ENCODE measurements at places on chromosomes 12 and 14. TPM values are rescaled to one million over a fixed set of nuclear protein-coding genes. Genes with fewer than 3 reads are reported as not detected.

GRCh38 chr14:51610771-51611170 is 40.9 kb upstream of the FRMD6 start:
- H3K36me3 ChIP-seq = no peaks in the 10 kb centered on the region
- no peak overlapping the region for H3K27ac ChIP-seq
- no peak for DNase-seq
- H3K4me1 ChIP-seq = no peaks in the 10 kb centered on the region

DNA sequence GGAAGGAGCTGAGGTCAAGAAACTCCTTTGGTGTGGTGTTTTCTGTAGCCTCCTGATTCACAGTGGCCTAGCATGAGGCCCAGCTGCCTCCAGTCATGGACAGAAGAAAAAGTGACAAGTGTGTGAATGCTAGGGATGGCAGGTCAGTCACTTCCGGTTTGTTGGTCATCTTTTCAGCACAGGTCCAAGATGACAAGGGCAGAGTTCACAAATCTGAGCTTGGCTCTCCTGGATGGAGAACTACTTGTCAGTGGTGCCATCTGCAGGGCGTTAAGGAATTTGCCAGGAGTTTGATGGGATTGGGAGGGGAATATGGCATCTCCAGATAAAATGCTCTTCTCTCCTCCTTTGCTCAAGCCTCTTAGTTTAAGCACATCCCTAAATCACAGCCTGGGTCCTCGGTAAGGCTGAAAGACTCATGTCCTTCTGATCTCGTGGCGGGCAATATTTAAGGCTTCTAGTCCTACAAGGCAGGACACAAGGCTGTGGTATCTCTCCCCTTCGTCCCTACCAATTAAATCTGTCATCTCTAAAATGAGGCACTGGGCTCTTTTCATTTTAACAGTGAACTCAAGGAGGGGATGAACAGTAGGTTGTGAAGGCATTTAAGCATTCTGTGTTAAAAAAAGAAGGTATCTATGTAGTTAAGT is 10.0 kb downstream of the TUBA1B start:
- H3K4me3 ChIP-seq = no peak overlapping the region
- H3K4me1 ChIP-seq = no peaks in the 10 kb centered on the region
- DNase-seq = peak; percentile 49
- H3K27ac ChIP-seq = no peak overlapping the region
- H3K27me3 ChIP-seq = no peaks in the 10 kb centered on the region

DNA sequence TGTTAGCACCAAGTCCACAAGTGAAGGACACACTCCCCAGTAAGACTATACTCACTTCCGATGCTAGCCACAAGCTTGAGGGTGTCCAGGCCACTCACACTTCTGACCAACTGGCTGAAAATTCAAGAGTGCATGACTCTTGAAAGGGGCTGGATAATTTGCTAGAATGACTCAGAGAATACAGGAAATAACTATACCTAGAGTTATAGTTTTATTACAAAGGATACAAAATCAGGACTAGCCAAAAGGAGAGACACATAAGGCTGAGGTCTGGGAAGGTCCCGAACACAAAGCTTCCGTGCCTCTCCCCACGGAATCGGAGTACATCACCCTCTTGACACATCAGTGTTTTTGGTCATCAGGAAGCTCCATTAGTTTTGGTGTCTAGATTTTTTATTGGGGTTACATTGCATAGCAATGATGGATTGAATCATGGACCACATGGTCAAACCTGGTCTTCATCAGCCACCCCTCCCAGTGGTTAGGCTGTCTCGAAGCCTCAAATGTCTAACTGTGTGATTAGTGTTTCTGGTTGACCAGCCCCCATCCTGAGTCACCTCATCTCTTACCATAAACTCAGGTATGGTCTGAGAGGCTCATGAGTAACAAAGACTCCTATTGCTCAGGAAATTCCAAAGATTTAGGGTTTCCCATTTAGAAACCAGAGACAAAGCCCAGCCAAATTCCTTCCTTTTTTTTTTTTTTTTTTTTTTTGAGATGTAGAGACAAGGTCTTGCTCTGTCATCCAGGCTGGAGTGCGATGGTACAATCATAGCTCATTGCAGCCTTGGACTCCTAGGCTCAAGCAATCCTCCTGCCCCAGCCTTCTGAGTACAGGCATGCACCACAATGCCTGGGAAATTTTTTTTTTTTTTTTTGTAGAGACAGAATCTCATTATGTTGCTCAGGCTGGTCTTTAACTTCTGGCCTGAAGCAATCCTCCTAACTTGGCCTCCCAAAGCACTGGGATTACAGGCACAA is 472.0 kb upstream of the TBX3 start:
- no peak for DNase-seq
- H3K27ac ChIP-seq = no peak overlapping the region
- H3K27me3 ChIP-seq = no peaks in the 10 kb centered on the region
- no peaks in the 10 kb centered on the region for H3K4me1 ChIP-seq
- H3K4me3 ChIP-seq = no peak overlapping the region

Gene DACT1
- 4.9 TPM for total RNA-seq

Gene FBXO21
- total RNA-seq = 40.5 TPM

Gene ARG2
- 1.1 TPM for total RNA-seq

Data from upper lobe of left lung (tissue), 6 donors.